ENCODE measurements at places on chromosomes 4 and X.
A peak's percentile ranks its signal among the peaks of the same experiment; 100 is the strongest.

DNA sequence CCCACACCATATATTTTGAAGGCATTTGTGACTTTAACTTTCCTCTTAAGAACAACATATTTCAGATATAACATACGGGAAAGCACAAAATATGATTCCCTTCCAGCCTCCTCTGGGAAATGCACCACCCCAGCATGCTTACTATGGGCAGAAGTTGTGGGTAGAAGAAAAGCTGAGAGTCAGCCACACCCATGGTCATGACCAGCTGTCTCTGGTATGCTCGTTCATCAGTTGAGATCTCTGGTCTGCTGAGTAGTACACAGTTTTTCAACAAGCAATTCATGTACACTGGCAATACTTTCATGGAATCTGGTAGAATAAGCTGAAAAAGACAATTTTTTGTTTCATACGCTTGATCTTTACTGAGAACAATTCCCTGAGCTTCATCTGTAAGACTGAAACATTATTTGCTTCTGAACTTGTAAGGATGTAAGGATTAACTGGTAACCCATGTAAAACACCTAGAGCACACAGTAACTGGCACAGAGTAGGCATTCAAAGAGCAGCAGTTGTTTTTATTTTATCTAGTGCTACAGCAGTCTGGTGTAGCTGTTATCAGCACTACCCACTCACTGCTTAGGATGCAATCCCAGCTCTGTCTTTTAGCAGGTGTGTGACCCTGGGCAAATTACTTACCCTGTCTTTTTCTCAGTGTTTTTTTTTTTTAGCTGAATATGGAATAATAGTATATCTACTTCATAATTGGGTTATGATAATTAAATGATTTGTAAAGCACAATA lies 47.6 kb downstream of the METTL14 start:
- DNase-seq, result no peak

DNA sequence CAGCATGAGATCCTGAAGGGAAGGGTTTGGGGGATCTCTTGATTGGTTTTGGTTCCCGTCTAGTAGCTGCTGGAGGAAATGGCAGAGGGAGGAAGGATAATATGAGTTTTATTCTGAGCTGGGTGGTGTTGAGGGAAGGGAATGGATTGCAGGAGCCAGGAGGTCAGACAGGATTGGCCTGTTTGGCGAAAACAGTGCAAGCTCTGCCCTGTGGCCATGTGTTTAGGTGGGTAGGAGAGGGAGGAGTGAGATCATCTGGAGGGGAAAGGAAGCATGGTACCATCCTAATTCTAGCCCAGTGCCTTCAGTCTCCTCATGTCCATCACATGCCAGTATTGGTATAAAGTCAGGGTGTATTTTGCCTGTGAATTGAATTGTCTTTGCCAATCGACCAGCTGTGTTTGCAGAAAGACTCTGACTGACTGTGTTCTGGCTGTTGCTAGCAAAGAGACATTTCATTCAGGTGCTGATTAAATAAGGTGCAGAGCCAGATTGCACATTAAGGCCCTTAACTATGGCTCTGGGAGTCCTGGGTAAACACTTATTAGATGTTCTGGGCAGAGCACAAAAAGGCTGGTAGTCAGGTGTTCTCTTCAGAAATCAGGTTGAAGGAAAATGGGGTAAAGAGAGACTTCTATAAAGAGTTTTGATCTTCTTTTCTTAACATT lies 10.0 kb downstream of the TMEM164 start:
- no peak for DNase-seq

- no peak for DNase-seq
Observed at GRCh38 chr4:109075621-109076020, 226.8 kb downstream of the COL25A1 start.

- DNase-seq, result no peak
Observed at GRCh38 chr4:146232131-146232722, 17.9 kb downstream of the REELD1 start.

DNA sequence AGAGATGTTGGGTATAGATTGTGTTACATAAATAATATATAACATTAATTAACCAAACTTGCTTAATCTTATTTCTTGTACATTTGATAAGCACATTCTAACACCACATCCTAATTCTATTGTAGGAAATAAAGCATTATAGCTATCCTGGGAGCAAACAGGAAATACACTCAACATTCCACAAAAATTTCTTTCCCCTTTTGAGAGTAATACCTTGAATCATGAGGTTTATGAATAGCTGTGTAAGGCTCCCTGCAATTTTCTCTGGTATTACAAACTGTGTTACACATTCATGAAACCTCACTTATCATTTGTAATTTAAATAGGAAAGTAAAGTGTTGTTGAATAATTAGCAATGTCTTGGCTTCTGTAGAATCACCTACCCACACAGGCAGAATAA lies 95.1 kb downstream of the TMEM47 start:
- no peak for DNase-seq

DNA sequence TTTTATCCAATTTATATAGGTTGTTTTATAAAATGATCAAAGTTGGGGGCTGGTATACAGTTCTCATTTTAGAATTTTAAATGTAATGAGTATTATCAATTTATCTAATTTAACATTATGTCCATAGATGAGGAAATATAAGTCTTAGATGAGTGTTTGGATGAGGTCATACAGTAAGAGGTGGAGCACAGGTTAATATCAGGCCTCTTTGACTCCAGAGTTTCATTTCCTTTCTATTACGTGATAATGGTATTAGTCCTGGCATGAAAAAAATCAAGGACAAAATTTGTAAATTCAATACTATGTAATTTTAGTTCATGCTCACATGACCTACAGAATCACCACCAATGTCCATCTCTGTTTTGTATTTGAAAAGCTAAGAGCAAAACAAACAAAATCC lies 269.8 kb downstream of the FSTL5 start:
- DNase-seq, result no peak

GRCh38 chr4:144289667-144290428 lies 149.3 kb upstream of the GYPA start:
- DNase-seq, result no peak

- no peak for DNase-seq
Observed at GRCh38 chrX:21747558-21747957, 10.4 kb downstream of the SMPX start.

DNA sequence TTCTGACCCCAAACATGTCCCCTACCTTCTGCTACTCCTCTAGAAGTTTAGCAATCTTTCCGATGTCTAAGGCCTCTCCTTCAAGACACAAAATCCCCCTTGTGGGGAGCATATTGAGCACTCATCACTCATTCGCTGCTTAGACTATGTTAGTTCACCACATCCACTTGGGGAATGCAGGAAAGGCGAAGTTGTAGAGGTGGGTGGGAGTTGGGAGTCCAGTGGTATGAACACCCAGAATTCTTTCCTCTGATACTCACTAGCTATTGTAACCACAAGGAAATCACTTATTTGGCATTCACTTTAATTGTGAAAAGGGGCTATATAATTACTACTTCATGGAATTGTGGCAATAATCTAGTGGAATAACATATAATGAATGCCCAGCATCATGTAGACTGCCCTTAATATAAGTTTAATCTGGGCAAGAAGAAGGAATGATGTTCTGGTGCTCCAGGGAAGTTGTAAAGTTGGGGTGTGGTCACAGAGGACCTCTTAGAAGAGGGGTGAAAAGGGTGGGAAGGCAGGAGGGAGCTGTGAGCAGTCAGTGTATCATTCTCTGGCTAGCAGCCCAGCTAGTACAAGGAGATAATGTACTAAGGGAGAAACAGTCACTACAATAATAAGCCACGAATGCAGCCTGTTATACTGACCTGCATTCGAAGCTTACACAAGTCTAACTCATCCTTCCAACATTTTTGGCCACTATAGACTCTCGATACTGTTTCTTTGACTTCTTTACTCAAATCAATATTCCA lies 468.2 kb upstream of the DIPK2B start:
- no peak for DNase-seq

DNA sequence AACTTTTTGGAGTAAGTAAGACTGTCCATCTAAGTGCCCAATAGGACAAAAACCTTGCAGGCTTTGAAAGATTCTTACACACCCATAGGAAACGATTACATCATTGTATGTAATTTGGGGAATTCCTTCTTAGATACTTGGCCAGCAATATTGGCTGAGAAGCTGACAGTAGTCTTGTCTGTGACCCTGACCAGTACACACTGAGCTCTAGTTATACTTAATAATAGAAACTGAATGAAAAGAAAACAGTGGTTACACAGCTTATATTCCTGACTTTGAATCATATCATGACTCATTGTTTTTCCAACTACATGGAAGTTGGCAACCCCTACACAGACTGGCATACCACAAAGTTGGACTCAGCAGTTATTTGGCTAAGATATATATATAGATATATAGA lies 7.1 kb upstream of the TLR2 start:
- no peak for DNase-seq

DNA sequence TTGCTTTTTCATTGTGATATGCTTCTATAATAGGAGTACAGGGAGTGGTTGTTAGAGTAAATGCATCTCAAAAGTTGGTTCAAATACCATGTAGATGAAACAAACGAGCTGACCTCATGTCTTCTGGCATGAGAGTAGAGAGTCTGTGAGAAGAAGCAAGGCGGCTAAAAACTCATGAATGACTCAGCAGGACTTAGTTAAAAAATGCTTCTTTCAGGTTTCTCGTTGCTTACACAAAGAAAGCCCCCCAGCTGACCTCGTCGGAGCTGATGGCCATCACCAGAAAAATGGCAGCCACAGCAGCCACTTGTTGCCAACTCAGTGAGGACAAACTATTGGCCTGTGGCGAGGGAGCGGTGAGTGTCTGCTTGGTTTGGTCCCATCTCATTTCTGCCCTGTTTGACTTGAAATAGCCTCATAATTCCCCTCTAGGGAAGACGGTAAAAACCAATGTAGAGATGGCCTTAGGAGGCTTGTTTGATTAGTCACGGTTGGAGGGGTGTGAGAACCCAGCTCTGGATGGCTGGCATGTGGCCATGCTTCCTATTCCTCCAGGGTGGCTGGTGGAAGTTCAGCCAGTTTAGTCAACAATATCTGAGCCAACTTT lies 14.5 kb downstream of the AFP start:
- no peak for DNase-seq

- DNase-seq, result peak; percentile 58
Observed at GRCh38 chr4:103934178-103934789, 214.5 kb upstream of the TACR3 start.
